ENCODE measurements at places on chromosomes 3 and 15.

GRCh38 chr15:84791763-84792162, 25.4 kb upstream of the ALPK3 start:
- DNase-seq: no peak

GRCh38 chr3:194805546-194805945, 119.9 kb downstream of the FAM43A start:
- no peak for DNase-seq

DNA sequence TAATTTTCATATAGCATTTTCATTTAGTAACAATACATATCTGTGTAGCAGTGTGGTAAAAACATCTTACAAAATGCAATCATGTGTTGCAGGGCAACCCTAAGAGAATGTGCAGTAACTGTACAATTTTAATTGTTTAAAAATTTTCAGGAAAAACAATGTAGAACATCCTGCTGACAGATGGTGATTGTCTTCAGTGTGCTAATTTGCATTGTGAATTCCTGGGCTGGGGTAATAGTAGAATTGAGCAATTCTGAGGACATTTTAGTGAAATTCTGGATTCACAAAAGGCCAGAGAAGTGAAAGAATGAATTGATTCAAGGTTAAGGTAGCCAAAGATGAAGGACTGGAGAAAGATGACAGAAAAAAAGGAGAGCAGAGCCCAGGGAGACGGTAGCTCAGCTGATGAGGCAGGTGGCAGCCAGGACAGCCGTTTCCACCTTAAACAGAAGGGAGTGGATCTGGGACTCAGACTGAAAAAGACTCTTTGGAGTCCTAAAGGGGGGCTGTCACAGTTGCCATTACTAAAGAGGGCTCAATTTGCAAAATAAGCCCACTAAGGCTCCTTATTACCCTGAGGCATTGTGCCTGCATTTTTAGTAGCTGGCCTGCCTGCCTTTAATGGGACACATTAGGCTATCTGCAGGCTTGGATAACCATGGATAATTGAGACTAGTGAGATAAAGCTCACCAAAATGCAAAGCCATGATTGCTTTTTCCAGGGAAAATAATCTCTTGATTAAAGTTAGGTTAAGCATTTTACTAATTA, 8.6 kb downstream of the MAP3K13 start:
- peak; percentile 60 for DNase-seq

DNA sequence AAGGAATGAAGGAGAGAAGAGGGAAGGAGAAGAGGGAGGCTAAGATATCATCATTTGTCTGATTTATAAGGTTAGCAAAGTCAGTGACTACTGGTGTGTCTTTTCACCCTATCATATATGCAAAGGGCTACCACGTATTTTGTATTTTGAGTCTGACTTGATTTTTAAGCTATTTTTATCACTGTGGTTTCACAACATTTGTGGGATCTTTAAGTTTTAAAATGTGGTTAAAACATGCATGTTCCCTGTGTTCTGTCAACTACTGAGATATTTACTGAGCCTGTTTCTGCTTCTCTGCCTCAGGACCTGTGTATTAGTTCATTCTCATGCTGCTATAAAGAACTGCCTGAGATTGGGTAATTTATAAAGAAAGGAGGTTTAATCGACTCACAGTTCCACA, 22.5 kb upstream of the SPTSSB start:
- DNase-seq: no peak

DNA sequence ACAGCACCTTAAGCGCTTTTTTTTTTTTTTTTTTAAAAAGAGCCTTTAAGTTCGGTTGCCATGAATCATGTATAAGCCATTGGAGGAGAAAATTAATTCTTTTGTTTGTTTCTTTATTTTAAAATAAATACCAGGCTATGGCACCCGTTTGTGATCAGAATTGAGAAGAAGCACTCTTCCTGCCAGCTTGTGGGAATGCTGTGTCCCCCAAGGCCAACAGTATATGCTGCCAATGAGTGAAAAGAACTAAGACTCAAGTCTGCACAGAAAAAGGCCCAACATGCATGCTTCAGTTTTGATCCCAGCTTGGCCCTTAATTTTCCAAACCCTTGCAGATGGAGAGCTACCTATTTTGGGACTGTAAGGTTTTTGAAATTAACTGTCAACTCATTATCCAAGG, 90.5 kb downstream of the LRRC3B start:
- DNase-seq: no peak

GRCh38 chr15:36361351-36361870, 218.0 kb upstream of the CDIN1 start:
- no peak for DNase-seq

DNA sequence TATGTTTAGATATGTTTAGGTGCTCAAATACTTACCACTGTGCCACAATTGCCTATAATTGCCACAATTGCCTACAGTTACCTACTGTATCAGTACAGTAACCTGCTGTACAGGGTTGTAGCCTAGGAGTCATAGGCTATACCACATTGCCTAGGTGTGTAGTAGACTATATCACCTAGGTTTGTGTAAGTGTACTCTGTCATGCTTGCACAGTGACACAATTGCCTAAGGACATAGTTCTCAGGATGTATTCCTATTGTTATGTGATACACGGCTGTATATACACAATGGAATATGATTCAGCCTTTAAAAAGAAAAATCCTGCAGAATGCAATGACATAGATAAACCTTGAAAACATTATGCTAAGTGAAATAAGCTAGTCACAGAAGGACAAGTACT, 264.8 kb downstream of the RAP2B start:
- no peak for DNase-seq

DNA sequence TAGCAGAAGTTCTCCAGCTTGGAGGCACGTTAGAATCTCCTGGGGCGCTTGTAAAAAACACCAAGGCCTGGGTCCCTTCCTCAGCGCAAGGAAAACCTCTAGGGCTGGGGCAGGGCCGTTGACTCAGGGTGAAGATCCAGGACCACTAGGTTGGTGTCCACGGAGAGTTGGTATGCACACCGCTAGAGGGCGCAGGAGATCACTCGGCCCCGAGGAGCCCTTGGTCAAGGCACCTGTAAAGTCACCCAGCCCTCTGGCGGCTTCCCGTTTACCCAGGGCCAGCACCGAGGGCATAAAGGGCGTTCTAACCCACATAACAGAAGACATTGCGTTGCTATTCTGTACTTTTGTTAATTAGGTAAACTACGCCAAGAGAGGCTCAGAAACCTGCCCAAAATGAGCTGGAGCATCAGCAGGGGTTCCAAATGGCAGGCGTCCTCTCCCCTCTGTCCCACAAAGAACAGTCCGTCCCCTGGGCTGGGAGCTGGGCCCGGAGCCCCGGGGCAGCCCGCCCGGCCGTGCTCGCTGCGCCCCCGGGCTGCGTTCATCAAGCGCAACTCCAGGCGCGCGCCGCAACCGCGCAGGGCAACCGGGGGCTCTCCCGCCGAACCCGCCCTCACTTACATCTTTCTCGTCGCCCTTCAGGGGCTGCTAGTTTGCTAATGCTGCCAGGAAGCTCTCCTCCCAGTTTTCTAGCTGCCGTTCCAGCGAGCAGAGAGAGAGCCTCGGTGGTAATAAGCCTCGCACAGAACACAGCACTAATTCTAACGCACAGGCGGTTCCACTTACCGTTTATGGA, 332.1 kb downstream of the ARRDC4 start:
- peak; percentile 50 for DNase-seq

GRCh38 chr3:172698631-172699030, 12.2 kb downstream of the NCEH1 start:
- DNase-seq: no peak

DNA sequence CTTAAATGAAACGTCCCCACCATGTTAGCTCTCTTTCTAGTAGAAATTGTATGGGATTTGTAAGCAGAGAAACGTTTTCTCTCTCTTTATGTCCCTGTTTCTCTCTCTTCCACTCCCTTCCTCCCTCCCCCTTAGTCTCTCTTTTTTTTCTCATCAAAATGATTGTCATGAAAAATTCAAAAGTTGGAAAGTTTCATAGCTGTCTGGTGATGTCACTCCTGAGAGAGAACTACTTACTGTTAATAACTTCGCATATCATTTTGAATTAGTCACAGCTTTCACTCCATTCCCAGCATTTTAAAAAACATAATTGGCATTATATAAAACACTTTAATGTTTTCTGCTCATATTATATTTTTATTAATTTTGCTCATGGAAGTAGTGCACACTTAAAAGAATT, 331.1 kb downstream of the C3orf38 start:
- no peak for DNase-seq

Data from NCI-H526 treated with DMSO at 0.1 percent for 48 hours (cell line).